ENCODE measurements at places on chromosomes 1 and 21.

DNA sequence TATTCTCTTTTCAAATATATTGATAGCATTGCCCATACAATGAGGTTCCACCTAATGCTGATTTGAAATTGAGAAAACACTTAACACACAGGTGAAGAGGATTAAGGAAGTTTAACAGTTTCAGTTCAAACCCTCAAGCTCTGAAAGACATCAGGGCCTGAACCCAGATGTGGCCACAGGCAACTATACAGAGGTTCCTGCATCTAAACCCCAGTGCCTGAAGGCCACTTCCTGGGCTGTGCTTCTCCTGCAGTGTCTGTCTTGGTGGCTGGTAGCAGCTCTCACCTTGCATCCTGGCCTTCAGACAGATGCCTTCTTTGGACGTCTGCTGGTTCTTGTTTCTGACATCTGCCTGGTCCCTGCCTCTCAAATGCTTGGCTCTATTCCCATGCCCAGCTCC is 25.1 kb upstream of the NGF start:
- DNase-seq, result no peak

GRCh38 chr1:156494309-156494895 is 6.2 kb downstream of the MEF2D start:
- no peak for DNase-seq

- no peak for DNase-seq
Observed at GRCh38 chr1:165187031-165188009, 169.2 kb downstream of the LMX1A start.

GRCh38 chr1:201633297-201633696 is 94.4 kb downstream of the NAV1 start:
- DNase-seq, result no peak

DNA sequence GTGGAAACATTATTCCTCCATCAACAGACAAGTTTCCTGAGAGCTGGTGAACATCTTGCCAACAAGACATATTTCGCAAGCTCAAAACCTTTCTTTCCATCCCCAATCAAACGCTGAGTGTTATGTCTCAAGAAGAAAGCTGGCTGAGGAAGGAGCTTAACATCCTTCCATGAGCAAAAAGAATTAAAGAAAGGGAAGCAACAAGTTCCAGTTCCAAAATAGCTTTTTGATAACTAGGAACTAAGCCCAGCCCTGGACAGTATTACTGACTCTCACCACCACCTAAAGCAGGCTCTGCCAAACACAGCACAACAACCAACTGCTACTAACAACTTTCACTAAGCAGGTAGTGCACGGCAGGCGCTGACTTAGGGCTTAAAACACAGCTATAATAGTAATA is 50.2 kb downstream of the CAPZB start:
- DNase-seq, result no peak

DNA sequence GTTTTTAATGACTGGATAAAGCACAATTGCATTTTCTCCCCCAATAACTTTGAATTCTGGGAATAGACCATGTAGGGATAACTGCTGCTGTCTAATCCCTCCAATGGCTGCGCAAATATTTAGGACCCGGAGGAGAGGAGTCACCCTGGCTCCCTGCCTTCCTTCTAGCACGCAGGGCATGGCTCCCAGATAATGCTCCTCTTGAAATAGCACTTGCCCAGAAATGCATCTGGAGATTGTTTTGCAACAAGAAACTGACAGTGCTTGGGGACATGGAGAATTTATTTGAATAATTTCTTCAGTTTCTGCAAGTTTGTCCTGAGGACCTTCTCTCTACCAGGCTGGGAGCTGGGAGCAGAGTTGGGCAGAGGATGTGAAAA is 83.5 kb downstream of the MAN1C1 start:
- DNase-seq, result no peak

GRCh38 chr1:19478322-19478721 is 7.0 kb downstream of the CAPZB start:
- no peak for DNase-seq

DNA sequence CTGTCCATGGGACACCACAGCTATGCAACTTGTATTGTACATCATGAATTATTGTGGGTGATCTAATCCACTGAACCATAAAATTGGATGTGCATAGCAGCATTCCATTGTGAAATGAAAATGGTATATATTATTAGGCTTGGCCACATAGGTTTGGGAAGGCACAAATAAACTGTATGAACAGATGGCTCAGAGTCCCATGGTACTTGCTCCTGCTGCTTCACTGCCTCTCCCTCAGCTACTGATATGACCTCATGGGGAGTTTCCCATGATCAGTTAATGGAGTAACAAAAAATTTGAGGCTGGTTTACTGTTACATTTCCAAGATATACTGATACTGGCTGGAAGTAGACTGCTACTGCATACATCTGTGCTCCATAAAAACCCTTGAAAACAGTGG is 152.7 kb upstream of the NEGR1 start:
- DNase-seq, result no peak

DNA sequence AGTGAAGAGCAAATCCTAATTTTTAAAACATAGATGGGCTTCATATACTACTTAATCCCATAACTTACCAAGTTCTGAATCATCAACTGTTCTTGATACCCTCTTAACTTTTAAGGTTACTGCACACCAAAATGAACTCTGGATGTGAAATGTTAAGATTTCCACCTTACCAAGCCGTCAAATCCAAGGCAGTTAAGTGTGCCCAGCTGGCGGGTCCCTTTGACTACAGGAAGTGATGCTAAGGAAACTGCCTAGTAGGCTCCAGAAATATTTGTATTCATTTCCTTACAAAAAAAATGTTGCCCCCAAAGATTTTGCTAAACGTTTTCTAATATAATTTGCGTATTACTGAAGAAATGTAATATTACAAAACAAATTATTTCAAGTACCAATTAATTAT is 10.7 kb downstream of the NRIP1 start:
- DNase-seq, result no peak

DNA sequence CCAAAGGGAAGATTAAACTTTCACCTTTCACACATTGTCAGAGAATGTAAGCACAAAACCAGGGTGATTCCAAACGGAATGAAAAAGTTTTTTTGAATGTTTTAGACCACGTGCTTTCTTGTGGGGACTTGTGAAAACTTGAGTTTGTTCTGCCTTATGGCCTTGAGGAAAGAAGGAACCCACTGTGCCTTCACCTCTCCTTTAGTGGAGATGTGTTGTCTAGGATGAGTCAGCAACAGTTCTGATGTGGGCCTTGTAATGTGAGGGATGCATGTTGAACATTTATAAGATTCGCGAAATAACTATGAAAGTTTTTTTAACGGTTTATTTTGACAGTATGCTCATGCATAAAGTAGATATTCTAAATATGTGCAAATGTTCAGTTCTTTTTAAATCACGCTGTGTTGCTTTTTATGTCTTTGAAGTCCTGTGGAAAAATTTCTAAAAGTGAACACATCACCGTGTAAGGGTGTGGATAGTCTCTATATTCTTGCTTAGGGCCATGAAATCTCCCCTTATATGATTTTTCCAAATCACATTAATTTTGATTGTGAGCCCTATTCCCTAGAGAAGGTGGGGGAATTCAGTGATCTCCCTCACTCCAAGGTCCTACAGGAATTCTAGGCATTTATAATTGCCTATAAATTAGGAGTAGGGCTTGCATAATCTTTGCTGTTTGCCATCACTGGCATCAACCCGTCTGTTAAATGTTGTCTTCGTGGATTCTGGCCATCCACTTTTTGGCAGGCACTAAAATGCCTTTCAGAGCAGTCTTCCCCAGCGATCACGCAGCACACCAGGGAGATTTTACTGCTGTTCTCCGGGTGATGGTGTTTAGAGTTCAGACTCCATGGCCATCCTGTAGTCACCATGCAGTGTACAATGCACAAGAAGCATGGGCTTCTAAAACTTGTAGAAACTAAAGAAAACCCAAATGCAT is 47.4 kb downstream of the PLA2G4A start:
- DNase-seq, result no peak

DNA sequence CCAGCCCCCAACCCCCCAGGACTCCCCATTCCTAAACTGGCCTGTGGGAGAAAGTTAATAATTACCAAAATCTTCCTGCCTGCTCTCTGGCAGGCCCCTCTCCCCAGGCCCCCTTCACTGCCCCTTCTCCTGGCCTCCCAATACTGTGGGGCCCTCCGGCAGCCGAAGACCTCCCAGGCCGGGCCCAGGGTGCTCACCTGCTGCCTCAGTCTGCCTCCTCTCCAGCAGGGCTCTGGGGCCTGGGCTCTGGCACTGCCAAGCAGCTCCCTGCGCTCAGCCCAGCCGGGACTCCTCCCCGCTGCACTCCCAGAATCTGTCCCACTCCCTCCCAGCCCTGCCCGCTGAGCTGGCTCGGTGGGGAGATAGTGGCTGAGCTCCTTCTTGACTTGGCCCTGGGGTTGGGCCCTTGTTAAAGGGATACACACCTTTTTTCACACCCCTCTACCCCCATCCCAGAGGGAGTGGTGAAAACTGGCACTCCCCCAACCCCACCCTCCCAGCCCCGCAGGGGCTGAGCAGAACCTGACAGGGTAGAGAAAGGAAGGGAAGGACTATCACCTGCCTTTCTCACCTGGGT is at the start of gene S100A16:
TSS of gene S100A16 (minus strand) at position 383 of the 577 bp plus-strand sequence. CDS start 4,986 bp downstream, outside the sequence.
- no peak for DNase-seq

GRCh38 chr1:25825605-25826004 is 5.9 kb downstream of the MTFR1L start:
- DNase-seq, result no peak

- no peak for DNase-seq
Observed at GRCh38 chr1:162596514-162597170, 35.1 kb downstream of the UAP1 start.

DNA sequence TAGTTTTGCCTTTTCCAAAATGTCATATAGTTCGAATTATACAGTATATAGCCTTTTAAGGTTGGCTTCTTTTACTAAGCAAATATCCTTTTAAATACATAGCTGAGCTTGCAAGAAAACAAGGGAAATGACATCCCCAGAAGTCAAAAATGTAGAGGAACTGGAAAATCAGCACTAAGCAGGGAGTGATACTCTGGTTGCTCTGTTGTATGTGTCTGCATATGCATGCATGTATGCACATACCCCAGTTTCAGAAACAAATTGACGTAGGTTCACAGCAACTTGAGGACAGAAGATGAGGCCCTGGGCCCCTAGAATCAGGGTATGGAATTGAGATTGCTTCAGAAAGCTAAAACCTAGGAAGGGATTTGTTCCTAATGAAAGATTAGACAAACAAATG is 75.1 kb upstream of the GNG4 start:
- no peak for DNase-seq

GRCh38 chr1:29620631-29621030 is 384.3 kb downstream of the PTPRU start:
- DNase-seq, result no peak

GRCh38 chr21:15742052-15742670 is 12.4 kb downstream of the USP25 start:
- DNase-seq, result no peak

- DNase-seq, result peak; percentile 48
Observed at GRCh38 chr1:155062702-155063411, 683 bp upstream of the EFNA4 start.

GRCh38 chr1:91741301-91741700 is 144.7 kb downstream of the TGFBR3 start:
- no peak for DNase-seq

- no peak for DNase-seq
Observed at GRCh38 chr1:30968220-30968971, 59.8 kb upstream of the SDC3 start.

DNA sequence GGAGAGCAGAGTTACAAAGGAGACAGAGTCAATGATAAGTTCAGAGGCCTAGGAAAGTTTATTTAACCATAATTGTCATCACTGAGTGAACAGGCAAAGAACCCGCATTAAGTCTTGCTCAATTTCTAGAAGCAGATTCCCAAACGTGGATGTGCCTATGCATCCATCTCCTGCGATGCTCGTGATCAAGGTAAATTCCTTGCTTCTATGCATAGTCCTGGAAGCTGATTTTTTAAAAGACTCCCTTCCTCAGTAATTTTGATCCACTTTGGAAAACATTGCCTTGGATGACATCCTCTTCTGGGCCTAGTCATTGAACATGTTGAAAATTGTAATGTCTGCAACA is 116.4 kb downstream of the TNFSF18 start:
- no peak for DNase-seq

DNA sequence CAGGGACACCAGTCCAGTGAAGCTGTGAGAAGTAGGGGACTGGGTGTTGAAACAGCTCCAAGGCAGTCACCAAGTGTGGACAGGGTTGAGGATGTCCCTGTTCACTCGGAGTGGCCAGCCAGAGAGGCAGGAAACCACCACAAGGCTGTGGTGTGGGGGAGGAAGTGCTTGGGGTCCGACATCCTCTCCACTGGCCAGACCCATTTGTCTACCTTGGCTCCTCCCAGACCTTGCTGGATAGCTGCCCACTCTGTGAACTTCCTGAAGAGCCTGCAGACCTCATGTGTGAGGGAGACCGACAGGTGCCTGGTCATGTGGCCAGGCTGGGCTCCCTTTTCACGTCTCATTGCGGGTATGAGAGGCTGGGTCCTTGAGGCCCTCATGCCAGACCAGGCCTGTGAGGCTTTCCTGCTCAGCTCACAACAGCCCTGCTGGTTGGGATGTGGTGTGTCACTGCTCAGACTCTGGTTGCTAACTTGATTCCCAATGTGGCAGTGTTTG is 21.8 kb downstream of the CYP4B1 start:
- DNase-seq, result no peak

GRCh38 chr1:99849744-99850458 is at the start of gene AGL:
Gene AGL, plus strand, starts transcription at chr1:99850361. Its CDS starts 682 bp downstream, at chr1:99851043.
- DNase-seq, result peak; percentile 79

- DNase-seq, result no peak
Observed at GRCh38 chr21:8993943-8994639, 1527.3 kb upstream of the TPTE start.

DNA sequence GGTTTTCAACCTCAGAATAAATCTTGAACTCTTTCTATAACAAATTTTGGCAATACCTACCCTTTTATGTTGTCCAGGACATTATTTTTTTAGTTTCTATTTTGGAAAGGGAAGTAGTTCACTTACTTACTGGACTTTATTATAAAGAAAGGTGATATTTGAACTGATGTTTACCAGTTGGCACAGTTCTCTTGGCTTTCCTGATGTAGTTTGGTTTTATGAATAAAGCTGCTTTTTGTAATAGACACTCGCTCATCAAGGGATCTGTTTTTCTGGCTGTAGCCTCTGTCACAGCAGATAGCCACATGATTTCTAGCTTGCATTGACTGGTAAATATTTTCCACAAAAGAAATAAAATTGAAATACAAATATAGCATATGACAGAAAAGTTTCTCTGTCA is 40.9 kb upstream of the METTL18 start:
- DNase-seq, result no peak

- DNase-seq, result no peak
Observed at GRCh38 chr1:82323144-82323841, 522.6 kb downstream of the ADGRL2 start.

DNA sequence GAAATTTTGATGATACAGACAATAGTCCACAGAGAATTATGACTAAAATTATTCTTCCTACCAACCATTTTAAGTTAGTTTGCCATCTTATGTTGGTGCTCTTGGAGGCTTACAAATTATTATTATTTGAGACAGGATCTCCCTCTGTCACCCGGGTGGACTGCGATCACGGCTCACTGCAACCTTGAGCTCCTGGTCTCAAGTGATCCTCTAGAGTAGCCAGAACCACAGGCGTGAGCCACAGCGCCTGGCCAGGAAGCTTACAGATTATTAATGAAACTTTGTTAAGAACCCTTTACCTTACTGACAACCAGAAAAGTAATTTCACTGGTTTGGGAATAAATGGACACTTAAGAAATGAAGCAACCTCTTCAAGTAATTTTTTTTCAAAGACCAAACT is 8.0 kb upstream of the DNAJB4 start:
- DNase-seq, result no peak

- no peak for DNase-seq
Observed at GRCh38 chr1:66288048-66288447, 245.9 kb upstream of the SGIP1 start.

Data from T-helper 17 cell (primary cell).